ENCODE measurements at places on chromosomes 2 and 18.

DNA sequence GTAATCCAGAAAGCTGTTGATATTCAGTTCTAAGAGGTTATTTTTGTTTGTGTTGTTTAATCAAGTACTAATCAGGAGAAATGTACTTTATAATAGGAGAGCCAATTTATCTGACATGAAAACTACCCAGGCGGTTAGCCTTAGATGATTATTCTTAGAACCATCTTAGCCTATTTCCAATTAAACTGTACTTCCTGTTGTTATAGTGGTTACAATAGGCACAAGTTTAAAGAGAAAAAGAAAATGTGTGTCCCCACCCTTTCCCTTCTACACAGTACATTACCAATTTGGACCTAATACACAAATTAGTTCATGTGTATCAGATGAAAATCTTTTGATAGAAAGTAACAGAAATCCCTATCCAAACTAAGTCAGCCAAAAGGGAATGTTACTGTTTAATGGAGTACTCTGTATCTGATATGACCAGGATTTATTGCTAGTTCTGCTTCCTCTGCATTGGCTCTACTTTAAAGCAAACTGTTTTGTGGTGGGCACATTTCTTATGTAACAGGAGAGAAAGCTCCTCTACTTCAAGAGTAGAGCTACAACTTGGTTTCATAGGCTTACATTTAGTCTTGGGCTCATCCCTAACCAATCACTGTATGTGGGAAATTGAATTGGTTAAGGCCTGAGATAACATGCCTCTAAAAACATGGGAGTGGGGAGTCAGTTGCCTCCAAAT lies 217.9 kb downstream of the UBE2E3 start:
- DNase-seq: no peak

DNA sequence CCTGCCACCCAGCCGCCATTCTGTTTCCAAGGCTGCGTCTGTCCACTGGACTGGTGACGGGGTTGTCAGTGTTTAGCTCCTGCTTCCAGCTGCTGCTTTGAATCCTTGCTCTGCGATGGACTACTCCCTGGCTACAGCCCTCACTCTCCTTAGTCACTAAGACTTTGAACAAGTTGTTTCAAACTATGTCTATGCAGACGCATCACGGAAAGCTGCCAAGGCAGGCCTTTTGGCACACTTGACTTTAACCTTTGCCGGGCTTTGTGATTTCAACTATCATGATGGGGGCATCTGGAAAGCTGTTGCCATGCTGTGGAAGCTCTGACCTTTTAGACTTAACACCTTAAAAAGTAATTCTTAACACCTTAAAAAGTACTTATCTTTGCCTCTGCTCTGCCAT lies 54.4 kb downstream of the PDE11A start:
- no peak for DNase-seq

GRCh38 chr2:190627448-190628412 lies 21.2 kb upstream of the NAB1 start:
- peak; percentile 41 for DNase-seq

DNA sequence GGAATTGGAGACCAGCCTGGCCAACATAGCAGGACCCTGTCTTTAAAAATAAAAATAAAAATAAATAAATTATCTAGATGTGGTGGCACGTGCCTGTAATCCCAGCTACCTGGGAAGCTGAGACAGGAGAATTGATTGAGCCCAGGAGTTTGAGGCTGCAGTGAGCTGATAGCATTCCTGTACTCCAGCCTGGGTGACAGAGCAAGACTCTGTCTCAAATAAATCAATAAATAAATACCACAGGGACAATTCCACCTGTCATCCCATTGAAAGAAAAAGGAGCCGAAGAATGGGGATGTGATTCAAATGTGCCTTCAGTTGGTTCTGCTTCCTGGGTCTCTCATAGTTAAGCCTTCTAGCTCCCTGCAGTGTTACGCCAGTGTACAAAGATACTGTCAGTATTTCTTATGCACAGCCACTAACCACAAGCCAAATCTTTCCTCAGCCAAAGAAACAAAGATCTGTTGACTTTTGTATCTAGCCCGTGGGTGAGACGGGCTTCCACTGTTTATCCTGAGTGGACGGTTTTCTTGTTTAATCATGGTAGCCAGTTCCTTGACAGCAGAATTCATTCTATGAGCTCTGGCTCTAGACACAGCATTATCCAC lies 12.6 kb downstream of the LGALSL start:
- DNase-seq: no peak

DNA sequence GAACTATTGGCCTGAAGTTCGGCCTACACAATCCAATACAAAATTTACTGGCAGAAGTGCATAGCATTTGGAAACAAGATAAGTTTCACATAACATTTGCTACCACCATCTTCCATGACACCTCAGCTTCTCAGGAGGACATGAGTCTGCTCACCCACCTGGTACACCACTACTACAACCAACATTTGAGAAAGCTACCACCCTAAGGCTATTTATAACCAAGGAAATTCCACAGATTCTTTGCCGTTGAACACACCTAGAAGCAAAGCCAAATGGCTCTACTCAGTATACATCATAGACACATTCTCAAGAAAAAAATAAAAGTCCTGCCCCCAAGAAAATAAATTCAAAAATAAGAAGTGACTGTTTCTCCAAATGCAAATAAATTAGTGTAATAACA lies 145.3 kb downstream of the SPAG16 start:
- peak; percentile 22 for DNase-seq

DNA sequence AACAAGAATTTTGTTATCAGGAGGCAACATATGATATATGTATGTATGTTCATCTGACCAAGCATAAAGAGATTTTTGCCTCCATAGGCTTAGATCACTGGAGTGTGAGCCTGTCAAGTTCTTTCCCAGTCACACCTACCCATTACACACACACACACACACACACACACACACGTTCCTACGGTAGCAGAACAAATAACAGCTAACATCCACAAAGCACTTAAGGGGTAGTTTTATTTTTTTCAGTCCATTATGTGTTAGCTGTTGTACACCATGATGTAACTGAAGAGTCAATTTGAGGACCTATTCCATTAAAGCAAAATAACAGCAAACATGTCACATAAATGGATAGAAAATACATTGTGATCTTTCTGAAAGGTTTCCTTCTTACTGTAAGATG lies 39.5 kb downstream of the UGP2 start:
- DNase-seq: no peak

GRCh38 chr2:209721497-209721896 lies 50.1 kb upstream of the UNC80 start:
- DNase-seq: peak; percentile 34

GRCh38 chr2:172808156-172808555 lies 72.5 kb downstream of the RAPGEF4 start:
- no peak for DNase-seq

GRCh38 chr2:218405746-218406208 lies 6.1 kb downstream of the CTDSP1 start:
- DNase-seq: no peak

DNA sequence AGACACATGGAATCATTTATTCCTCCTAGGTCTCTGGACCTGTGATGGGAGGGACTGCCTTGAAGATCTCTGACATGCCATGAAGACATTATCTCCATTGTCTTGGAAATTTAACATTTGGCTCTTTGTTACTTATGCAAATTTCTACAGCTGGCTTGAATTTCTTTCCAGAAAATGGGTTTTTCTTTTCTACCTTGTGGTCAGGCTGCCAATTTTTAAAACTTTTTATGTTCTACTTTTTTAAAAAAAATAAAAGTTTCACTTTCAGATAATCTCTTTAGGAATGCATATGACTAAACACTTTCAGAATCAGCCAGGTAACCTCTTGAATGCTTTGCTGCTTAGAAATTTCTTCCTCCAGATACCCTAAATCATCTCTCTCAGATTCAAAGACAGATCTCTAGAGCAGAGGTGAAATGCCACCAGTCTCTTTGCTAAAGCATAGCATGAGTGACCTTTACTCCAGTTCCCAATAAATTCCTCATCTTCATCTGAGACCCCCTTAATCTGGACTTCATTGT lies 209.6 kb downstream of the RPRM start:
- DNase-seq: no peak

GRCh38 chr18:2236232-2236631 lies 335.1 kb downstream of the METTL4 start:
- peak; percentile 16 for DNase-seq

- no peak for DNase-seq
Measured at GRCh38 chr2:24110660-24111303, 12.4 kb downstream of the PFN4 start.

DNA sequence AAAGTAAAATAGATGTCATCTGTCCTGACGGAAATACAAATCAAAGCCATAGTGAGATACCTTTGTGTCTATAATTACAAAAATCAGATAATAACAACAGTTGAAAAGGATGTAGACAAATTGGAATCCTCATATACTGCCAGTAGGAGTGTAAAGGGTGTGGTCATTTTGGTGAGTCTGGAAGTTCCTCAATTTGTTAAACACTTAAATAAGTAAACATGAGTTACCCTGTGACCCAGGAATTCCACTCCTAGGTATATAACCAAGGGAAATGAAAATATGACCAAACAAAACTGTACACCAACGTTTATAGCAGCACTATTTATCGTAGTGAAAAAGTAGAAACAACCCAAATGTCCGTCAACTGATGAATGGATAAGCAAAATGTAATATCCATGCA lies 24.0 kb downstream of the R3HDM1 start:
- DNase-seq: no peak

DNA sequence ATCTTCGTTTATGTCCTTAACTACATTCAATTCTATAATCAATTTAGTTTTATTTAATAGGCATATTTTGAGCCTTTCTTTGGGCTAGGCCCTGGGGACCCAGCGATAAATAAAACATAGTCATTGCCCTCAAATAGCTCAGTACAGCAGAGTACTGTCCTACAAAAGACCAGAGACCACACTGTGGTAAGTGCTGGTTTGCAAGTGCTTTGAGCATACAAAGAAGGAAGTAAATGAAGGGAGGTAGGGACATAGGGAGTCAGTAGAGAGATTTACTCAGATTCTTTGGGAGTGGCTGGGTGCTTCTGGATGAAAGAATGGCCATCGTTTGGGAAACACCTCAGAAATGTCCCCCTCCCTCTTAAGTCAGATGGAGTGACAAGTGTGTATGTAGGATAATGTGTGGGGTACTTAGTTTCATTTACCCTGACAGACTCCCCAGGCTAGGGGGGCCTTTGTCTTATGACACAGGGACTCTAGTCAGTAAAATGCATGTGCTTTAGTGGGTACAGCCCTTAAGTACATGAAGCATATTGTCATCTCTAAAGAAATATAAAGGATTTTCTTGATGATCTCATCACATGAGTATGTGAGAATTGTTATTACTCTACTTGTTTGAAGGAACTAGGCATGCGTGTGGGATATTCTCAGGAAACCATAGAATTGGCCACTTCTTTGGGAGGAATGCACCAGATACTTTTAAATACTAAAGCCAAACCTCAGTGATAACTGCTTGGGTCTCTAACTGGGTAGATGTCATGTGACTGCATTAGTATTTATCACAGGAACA lies 35.1 kb downstream of the MAPRE2 start:
- peak; percentile 92 for DNase-seq

GRCh38 chr2:810397-810796 lies 133.2 kb upstream of the TMEM18 start:
- DNase-seq: no peak

- no peak for DNase-seq
Measured at GRCh38 chr2:20027260-20027677, 14.8 kb upstream of the MATN3 start.

DNA sequence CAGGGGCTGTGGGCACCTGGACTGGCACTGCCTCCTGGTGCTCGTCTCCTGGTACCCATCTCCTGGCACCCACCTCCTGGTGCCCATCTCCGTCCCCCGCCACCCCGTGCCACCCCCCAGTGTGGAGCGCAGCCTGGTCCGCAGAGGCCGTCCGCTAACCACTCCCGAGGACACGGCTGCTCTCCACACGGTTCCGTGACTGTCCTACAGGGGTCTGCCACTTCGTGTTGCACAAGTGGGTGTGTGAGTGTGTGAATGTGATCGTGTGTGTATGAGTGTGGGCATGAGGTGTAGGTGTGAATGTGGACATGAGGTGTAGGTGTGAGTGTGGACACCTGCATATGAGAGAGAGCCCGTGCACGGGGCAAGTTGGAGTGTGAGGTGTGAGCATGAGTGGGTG lies 119.4 kb upstream of the HS6ST1 start:
- no peak for DNase-seq

- DNase-seq: peak; percentile 21
Measured at GRCh38 chr18:56545464-56545863, 92.9 kb downstream of the TXNL1 start.

- DNase-seq: no peak
Measured at GRCh38 chr18:78918707-78919106, 60.9 kb upstream of the SALL3 start.

- no peak for DNase-seq
Measured at GRCh38 chr18:32440518-32440917, 30.2 kb downstream of the GAREM1 start.

GRCh38 chr2:157920736-157921135 lies 44.6 kb upstream of the ACVR1 start:
- no peak for DNase-seq

GRCh38 chr2:128606837-128607236 lies 288.2 kb upstream of the HS6ST1 start:
- no peak for DNase-seq

DNA sequence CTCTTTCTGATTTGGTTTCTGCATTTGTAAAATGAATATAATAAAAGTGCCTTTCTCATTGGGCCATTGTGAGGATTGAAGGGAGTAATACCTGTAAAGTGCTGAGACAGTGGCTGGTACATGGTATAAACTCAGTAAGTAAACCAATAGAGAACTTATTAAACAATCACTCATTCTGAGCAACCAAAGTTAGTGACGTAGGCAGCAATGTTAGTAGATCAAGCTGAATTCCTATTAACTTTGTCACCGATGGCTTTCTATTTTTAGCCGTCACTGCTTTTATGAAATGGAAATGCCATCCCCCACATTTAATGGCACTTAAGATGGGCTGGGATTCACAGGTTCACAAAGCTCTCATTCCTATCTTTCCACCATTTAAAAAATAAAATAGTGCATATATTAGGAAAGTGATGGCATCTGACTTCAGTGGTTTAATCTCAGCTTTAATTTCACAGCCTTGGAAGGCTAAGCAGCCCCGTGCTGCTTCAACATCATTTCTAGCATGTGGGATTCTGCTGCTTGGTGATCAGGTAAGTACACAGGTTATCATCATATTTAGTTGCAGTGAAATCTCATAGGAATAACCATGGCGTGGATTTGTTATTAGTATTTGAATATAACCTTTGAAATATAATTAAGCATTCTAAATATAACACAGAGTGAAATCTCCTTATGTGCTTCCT lies 17.6 kb upstream of the PPP4R1 start:
- DNase-seq: peak; percentile 93

DNA sequence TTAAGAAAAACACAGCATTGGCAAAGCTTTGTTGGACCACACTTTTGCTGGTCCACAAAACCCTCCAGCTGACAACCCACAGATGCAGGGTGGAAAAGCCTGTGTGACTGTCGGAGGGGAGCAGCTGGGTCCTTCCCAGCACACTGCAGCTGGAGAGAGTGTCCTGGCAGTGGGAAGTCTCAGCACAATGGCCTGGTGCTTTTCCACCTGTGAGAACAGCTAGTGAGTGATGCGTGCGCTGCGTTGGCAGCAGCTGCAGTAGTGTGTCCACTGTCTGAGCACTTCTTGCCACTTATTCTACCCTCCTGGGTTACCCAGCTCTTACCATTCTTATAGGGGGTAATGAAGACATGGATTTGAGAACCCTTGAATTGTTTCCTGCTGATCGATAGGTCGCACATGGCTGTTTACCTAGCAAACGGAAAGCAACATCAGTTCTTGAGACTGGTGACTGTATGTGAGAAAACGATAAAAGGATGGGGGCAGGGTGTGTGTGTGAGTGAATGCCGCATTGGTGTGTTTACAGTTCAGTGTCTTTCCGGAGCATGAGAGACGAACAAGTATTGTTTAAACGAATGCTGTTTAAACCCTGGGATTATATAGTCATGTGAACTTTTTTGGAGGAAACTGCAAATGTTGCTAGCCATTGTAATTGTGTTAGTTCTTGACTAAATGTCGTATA lies 69.7 kb downstream of the LYPD6 start:
- DNase-seq: no peak

Measured in EH (cell line).